NCI-H510A treated with DMSO at 0.1 percent for 48 hours (cell line): ENCODE measurements at places on chromosomes 1 and 21.
A peak's percentile ranks its signal among the peaks of the same experiment; 100 is the strongest.

DNA sequence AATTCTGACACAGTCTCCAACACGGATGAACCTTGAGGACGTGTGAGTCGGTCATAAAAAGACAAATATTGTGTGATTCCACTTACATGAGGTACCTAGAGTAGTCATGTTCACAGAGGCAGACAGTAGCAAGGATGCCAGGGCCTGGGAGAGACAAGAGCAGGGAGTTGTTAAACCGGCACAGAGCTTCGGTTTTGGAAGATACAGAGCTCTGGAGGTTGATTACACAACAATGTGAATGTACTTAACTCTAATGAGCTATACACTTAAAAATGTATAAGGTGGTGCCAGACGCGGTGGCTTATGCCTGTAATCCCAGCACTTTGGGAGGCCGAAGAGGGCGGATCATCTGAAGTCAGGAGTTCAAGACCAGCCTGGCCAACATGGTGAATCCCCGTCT lies 37.8 kb upstream of the NEK2 start:
- DNase-seq: no peak

- DNase-seq: no peak
Measured at GRCh38 chr1:176609556-176610408, 146.8 kb downstream of the PAPPA2 start.

- no peak for DNase-seq
Measured at GRCh38 chr1:30405081-30405480, 318.3 kb downstream of the MATN1 start.

GRCh38 chr1:71657891-71658679 lies 577.2 kb upstream of the ZRANB2 start:
- DNase-seq: no peak

- DNase-seq: no peak
Measured at GRCh38 chr1:168230709-168231108, 4.9 kb downstream of the SFT2D2 start.

DNA sequence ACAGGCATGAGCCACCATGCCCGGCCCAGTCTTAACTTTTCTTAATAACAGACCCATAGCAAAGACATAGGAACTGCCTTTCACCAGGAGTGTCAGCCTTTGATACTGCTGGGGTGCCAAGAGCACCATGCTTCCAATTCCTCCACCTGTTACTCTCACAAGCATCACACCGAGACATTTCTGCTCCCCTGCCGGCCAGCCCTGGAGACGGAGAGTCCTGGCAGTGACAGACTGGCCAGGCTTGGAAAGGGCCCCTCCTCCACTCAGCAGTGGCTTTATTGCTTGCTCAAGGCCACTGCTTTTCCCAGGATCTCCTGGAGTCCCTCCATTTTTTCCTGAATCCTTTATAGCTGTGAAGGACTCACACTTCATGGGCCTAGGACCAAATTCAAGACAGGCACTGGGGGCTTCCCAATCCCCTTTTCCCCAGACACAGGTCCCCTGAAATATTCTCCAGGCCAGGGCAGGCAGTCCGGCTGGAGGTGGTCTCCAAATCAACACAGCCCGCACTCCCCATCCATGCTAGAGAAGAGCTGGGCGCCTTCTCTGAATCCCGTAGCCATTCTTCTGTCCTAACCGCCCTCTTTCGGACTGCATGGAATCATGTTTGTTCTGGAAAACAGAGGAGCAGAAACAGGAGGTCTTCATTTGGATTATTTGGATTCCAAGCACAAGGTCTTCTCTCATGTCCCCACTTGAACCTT lies 25.5 kb upstream of the PTPRF start:
- no peak for DNase-seq

DNA sequence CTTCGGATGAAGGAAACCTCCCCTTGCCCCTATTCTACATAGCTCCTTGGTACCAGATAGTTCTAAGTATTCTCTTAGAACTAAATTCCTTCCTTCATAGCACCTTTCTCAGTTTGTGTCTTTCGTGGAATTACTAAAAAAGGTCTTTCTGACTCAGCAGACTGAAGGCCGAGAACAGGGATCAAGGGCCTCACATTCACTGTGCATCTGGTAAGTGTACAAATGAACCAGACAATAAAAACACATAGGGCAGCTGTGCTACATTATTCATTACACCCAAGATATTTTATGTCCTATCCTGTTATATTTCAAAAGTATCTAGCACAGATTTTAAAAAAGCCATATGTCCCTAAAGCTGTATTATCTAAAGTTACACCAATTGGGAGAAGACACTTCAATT lies 62.9 kb upstream of the HP1BP3 start:
- DNase-seq: no peak

DNA sequence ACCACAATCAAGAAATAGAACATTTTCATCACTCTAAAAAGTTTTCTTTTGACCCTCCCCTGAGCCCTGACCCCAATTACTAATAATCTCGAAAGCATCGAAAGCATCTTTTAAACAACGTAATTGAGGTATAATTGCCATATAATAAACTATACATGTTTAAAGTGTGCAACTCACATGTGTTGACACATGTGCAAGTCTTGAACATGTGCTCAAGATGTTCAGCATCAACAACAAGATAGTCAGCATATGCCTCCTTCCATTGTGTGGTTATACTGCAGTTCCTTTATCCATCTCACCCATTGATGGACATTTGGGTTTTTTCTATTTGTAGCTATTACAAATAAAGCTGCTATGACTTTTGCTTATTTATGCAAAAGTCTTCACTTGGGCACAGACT lies 90.7 kb downstream of the RIPK4 start:
- DNase-seq: no peak

DNA sequence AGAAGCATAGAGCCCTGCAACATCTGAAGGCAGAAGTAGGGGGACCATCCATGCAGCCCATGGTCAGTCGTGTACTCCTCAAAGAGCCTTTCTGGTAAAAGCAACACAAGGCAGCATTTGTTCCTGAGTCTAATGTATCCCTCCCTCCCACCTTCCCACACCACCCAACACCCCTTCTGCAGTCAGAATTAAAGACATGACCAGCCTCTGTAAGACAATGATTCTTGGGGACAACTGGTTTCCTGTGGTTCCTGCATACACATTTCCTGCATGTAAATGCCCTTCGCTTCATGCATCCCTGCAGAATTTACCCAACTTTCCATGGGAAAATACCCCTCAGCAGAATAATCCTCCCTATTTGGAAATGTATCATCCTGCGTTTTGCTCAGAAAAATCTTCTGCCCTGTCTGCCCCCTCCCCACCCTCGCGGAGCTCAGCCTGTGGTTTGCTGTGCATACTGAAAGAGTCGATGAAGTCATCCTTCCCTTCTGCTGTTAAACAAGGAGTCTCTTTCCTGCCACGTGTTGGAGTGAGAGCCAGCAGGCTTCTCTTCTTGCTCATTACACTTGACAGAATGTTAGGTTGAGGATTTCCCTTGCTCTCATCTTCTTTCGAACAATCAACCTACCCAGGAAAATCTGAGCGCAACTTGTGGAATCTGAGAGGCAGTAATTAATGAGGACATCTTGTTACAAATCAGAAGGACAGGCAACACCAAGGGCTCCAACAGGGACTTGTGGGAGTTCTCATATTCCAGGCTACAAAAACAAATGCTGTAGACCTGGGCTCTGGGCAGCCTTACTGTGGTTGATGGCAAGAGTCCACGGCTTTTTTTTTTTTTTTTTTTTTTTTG lies 4.7 kb downstream of the TNN start:
- DNase-seq: no peak

GRCh38 chr1:201089596-201089995 lies 22.6 kb downstream of the CACNA1S start:
- DNase-seq: no peak

DNA sequence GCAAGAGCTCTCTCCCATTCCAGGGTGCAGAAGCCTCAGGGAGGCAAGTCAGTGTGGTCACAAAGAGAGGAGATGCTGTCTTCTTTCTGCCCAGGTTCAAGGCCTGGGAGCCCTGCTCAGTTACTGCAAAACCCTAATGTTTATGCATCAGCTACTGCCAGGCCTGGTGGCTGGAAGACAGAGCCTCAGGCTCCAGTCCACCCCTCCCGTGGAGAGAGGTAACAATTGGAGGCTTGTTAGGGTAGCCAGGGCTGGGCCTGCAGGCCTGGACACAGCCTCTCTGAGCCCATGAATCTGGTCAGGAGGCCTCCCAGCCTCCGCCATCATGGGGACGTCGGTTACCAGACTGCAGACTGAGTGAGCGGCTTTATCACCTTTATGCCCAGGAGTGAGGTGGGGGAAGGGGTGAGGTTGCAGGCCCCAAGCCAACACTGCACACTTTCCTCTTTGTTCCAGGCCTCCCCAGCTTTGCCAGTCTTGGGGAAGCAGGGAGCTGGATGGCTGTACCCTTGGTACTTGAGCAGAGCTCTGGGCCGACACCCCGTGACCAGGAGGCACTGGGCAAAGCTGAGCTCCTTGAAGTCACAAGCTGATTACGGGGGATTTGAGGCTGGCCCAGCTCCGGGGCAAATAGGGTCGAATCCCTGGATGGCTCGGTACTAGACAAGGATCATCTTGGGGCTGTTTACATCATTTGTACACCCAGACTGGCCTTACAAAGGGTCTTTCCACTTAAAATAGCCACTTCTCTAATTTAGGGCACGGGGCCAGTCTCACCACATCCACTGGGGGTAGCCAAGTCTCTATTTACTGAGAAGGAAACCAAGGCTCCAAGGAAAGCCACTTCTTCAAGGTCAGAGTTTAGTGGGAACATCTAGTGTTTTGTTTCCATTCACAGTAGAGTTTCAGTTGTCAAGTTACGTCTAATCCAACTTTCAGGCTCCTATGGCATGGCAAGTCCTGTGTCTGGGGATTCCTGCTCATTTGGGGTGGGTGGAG lies 5.2 kb downstream of the SLC2A1 start:
- no peak for DNase-seq

DNA sequence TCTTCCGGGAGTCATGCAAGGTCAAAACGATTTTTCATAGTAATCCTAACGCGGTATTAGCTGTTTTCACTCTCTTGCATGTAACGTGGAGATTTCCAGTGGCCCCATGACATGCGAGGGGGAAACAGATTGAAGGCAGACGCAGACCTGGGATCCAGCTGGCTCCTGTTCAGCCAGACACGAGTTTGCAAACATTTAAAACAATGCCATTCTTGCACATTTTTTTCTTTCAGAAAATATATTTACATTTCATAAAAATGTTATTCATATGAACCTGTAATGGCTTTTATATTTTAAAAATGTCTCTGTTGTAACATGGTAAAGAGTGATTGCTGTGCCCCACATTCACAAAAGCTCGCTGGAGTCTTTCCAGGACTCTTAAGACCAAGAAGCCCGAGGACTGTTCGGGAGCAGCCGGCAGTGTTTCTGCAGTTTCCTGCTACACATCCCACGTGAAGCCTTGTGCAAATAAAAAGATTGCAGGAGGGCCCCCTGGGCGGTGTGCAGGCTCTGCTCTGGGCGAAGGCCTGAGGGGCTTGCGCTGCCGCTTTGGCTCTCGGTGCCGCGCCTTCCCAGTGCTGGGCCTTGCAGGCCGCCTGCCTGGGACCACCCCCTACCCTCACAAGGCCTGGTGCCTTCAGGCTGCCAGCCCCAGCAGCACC lies 184.9 kb downstream of the DYRK1A start:
- peak; percentile 22 for DNase-seq

GRCh38 chr1:172838680-172839313 lies 179.9 kb downstream of the FASLG start:
- no peak for DNase-seq

GRCh38 chr1:162145280-162145965 lies 75.9 kb downstream of the NOS1AP start:
- peak; percentile 70 for DNase-seq

DNA sequence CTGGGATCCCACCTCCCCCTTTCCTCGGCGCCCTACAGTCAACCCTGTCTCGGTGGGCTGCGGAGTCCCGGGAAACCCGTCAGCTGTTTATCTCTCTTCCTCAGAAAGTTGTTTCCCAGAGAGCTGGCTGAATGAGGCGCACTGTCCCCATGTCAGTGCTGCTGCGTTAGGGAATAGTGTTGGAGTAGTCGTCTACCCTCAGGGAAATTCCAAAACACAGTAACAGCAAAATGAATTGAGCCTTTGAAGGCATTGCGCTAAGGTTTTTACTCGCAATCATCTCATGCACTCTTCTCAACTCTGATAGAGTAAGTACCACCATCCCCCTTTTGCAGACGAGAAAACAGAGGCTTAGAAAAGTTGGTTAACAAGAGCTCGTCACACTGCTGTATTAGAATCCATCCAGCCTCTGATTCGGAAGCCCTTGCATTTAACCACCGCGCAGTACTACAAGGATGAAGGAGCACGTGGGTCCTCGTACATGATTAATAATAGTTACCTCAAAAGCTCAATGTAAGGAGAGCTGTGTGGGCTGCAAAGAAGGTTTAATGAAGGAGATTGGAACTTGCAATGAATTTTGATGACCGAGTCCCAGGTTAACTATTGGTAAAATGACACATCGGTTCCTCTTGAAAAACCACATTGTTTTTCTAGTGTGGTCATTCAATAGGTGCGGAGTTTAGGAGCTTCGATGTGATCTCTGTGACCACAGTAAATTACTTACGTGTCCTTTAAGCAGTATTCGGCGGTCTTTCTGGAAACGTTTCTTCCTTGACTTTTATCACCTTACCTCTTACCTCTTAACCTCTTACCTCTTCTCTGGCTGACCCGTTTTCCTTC lies 788 bp upstream of the EDEM3 start:
- peak; percentile 56 for DNase-seq

DNA sequence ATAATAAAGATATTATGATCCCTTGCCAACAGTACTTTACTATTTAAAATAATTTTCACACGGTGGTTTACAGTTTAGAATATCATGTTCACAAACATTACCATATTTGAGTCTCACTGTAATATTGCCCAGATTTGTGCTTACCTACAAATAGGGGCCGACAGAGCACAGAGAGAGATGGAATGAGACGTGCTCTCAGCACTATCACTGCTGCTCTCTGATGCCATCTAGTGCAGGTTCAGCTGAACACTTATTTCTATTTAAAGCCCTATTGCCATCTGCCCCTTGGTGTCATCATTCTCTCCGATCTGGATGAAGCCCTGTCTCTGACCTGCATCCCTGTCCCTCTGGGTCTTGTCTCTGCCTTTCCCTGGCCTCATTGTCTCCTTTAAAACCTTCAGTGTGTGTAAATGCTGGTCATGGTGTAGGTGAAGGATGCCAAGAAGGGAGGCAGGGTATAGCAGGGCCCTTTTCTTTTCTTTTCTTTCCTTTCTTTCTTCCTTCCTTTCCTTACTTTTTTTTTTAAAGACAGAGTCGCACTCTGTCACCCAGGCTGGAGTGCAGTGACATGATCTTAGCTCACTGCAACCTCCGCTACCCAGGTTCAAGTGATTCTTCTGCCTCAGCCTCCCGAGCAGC lies 6.9 kb upstream of the GPATCH4 start:
- DNase-seq: peak; percentile 92

GRCh38 chr1:183918589-183918988 lies 113.7 kb downstream of the RGL1 start:
- DNase-seq: no peak

GRCh38 chr1:182990413-182991144 lies 32.6 kb upstream of the LAMC1 start:
- no peak for DNase-seq

GRCh38 chr1:52059321-52059720 lies 3.2 kb downstream of the BTF3L4 start:
- no peak for DNase-seq
